Heart left ventricle (tissue), 16 donors: ENCODE measurements at places on chromosomes 4 and X. TPM values are rescaled to one million over a fixed set of nuclear protein-coding genes. Genes with fewer than 3 reads are reported as not detected.

- no peak overlapping the region for H3K4me3 ChIP-seq
- H3K27me3 ChIP-seq = no peaks in the 10 kb centered on the region
- no peak for DNase-seq
- peaks cover 39% of the 10 kb centered on the region for H3K36me3 ChIP-seq
- H3K4me1 ChIP-seq = no peaks in the 10 kb centered on the region
Observed at GRCh38 chr4:122980860-122981259, 58.5 kb upstream of the NUDT6 start.

GRCh38 chrX:44157858-44158257 lies 184.7 kb upstream of the NDP start:
- H3K27me3 ChIP-seq = no peaks in the 10 kb centered on the region
- H3K4me3 ChIP-seq = no peak overlapping the region
- DNase-seq = no peak
- no peak overlapping the region for H3K27ac ChIP-seq
- peaks cover 5% of the 10 kb centered on the region for H3K4me1 ChIP-seq

DNA sequence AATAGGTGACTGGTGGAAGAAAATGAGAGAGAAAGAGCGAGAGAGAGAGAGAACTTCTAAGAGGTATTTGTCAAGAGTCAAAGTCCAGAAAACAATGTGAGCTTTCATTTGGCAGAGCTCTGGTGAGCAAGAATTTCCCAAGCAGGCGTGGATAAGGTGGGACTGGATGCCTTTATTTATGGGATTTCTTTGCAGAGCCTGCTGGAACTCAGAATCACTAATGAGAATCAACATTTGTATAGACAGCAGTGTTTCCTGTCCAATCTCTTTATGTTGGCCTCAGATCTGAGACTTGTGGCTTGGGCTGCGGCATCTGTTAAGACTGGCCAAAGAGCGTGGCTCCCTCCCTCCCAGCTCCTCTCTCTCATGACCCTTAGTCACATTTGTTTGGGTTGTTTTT lies 67.9 kb upstream of the TBL1X start:
- H3K36me3 ChIP-seq = no peaks in the 10 kb centered on the region
- no peaks in the 10 kb centered on the region for H3K4me1 ChIP-seq
- H3K27ac ChIP-seq = no peak overlapping the region
- H3K4me3 ChIP-seq = no peak overlapping the region

- H3K27me3 ChIP-seq = no peaks in the 10 kb centered on the region
- no peak for DNase-seq
- H3K36me3 ChIP-seq = peaks cover 28% of the 10 kb centered on the region
- H3K27ac ChIP-seq = no peak overlapping the region
- H3K4me1 ChIP-seq = no peaks in the 10 kb centered on the region
Observed at GRCh38 chrX:24703185-24703494, 9.4 kb downstream of the POLA1 start.

- no peaks in the 10 kb centered on the region for H3K4me1 ChIP-seq
- H3K27me3 ChIP-seq = no peaks in the 10 kb centered on the region
- no peaks in the 10 kb centered on the region for H3K36me3 ChIP-seq
- H3K4me3 ChIP-seq = no peak overlapping the region
- H3K27ac ChIP-seq = no peak overlapping the region
Observed at GRCh38 chrX:133543654-133544053, 128.4 kb upstream of the GPC4 start.

The SPANXN3 gene
- total RNA-seq = not detected
